ENCODE measurements at places on chromosomes 3 and 15.

GRCh38 chr15:99315636-99316035, 64.4 kb downstream of the LRRC28 start:
- DNase-seq = no peak

- DNase-seq = no peak
Observed at GRCh38 chr3:94414418-94414817, 351.6 kb downstream of the NSUN3 start.

DNA sequence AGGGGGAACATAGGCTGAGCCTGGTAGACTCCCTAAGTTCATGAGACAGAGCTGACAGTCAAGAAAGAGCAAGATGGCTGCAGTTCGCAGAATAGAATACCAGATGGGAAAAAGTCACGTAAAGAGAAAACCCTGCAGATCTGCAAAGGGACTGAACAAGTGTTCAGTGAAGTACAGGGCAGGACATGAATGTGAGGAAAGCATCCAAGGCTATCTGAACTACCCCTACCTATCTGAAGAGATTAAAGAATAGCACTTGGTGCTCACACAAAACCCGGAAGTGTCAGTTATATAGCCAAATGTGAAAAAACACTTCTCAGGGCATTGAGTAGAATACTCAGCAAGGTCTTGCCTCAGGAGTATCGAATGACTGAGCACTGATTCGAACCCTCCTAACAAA, 44.0 kb downstream of the GOLGB1 start:
- no peak for DNase-seq

- no peak for DNase-seq
Observed at GRCh38 chr3:171685116-171685895, 125.0 kb downstream of the PLD1 start.

DNA sequence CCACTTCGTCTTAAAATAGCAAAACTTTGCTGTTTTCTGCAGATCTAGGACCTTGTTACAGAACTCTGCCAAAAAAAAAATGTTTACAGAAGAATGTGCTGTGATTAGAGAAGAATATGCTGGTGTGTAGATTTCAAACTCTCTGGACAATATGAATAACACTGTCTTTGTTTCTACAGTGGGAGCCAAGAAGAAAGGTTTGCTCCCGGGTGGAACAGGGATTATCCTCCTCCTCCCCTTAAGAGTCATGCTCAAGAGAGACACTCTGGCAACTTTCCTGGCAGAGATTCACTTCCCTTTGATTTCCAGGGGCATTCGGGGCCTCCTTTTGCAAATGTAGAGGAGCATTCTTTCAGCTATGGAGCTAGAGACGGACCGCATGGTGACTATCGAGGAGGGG, 27.3 kb downstream of the RBM6 start:
- no peak for DNase-seq

GRCh38 chr15:51840692-51841091, 11.2 kb downstream of the TMOD3 start:
- DNase-seq = no peak

DNA sequence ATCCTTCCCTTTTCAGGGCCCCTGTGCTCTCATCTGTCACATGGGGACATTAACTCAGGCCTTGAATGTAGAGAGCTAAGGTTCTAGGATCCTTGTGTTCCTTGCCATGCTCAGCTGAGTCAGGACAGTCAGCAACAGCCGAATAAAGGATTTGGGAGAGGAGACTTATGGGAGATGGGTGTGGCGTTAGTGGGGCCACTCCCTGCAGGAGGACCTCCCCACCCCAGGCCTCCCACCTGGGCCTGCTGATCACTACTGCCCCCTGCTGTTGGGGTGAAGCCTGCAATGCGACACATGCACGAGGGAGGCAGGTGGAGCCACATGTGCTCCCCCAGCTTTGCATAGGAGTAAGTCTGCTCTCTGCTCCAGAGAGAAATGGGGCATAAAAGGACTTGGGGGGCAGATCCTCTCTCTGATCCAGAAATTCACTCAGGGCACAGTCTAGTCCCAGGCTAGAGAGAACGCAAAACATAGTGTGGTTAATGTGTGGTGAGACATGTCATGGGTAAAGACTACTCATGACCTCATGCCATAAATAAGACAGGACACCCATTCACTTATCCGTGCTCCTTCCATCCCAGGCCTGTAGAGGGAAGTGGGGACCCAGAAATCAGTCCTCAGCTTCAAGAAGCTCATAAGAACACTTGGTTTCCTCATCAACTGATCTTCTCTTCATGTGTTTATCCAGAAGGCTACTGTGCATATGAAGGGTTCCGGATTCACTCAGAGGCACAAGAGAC, 19.4 kb downstream of the RBP1 start:
- DNase-seq = no peak

DNA sequence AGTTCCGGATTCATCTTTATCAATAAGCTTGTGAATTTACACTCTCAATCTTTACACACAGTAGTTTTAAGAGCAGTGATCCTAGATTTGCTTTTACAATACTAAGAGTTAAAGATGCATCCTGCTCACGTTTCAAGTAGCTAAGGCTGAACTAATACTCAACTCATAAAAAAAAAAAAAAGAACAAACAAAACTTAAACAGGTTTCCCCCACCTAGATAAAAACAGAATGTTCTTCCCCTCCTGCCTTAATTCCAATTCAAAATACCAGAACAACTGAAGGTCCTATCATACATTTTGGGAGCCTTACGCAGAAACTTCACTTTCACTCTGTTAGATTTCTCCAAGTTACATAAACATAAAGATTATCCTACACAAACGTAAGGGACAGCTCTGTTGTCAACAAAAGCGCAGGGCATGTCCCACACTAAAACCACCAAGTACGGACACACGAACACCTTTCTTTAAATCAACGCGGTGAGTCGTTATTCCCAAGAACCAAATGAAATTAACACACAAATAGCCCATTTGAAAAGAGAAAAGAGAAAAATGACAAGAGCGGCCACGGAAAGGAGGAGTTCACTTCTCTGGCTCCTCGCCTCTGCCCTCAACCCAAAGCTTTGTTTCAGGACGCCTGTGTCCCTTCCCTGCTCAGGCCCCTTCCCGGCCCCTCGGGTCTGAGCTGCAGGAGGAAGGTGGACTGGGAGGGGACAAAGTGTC, 941 bp downstream of the CBLB start:
- peak; percentile 21 for DNase-seq

GRCh38 chr15:66452971-66453580, 44.5 kb downstream of the SNAPC5 start:
- no peak for DNase-seq

DNA sequence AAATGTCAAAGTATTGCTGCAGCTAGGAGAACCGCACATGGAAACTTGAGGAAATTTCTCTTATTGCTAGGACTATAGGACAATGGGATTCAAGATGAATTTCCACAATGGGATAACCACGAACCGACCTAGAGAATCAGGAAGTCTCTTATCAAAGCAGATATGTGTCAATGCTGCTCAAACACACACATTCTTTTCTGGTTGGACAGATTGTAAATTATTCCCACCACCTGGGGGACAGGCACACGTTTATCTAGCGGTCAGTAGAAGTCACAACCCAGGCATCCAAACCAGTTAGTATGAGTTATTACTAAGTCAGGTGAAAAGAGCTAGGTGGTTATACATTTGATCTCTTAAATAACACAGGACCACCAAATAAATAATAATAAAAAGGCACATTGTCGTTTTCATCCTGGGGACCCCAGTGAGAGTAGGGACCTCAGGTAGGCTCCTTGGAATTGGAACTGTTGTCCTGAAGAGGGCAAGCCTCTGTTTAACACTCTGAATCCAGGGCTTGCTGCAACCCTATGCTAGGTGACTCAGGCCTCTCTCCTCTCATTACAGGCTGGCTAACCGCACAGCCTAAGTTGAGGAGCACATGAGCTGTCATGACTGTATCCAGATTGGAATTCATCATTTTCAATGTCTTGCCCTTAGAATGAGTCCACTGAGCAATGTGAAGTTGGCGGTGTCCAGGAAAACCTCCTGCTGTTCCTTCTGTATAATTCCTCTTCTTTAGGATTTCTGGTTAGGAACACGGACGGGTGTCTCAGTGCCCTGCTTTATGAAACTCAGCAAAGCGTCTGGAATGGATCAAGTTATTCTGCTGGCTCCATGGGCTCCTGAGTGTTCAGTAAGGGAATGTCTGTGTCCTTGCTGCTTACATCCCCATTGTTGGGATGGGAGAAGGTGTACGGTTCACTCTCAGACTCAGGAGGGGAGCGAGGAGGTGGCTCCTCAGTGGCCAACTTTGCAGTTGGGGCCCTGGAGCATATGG, 59.0 kb downstream of the CLEC3B start:
- DNase-seq = no peak

DNA sequence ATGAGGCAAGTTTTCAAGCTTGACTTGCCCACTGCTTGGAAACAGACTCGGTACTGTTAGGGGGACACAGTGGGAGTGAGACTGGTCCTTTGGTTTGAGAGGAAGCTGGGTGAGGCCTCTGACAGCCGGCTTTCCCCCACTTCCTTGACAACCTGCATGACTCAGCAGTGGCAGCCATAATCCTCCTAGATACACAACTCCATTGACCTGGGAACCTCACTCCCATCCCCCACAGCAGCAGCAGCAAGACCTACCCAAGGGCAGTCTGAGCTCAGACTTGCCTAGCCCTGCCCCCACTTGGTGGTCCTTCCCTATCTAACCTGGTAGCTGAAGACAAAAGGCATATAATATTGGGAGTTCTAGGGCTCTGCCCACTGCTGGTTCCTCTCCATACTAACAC, 1043.5 kb upstream of the ALCAM start:
- no peak for DNase-seq

- no peak for DNase-seq
Observed at GRCh38 chr3:30855400-30856292, 38.8 kb downstream of the GADL1 start.

DNA sequence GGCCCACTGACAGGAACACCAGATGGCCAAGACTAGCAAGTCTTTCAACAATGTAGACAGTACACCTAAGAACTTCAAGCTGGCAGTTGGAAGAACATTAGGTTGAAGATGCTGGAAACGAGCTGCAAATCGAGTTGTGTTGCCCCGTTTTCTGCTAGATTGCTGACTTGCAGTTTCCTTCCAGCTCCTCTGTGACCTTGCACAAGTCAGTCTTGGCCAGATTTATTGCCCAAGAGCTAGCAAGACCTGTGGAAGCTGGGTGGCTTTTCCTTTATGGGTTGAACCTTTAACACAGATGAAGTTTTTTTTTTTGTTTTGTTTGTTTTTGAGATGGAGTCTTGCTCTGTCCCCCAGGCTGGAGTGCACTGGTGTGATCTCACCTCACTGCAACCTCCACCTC, 2.9 kb upstream of the RBM6 start:
- no peak for DNase-seq

DNA sequence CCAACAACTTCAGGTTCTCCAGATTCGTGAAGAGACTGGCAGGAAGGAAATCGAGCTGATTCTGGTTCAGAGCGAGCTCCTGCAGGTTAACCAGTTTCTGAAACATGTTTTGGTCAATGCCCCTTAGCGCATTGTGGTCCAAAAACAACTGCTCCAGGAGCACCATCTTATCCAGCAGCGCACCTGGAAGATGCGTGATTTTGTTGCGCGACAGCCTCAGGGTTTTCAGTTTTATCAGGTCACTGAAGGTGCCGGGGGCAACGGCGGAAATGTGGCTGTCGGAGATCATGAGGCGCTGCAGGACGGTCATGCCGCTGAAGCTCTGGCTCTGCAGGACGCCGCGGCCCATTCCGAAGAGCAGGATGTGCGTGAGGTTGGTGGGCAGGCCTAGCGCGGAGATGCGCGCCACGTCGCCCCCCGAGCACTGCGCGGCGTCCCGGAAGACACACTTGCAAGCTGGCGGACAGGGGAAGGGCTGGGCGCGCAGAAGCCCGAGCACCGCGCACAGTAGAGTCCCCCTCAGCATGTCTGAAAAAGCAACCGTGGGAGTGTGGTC, 1.2 kb downstream of the GP5 start:
- DNase-seq = peak; percentile 11

DNA sequence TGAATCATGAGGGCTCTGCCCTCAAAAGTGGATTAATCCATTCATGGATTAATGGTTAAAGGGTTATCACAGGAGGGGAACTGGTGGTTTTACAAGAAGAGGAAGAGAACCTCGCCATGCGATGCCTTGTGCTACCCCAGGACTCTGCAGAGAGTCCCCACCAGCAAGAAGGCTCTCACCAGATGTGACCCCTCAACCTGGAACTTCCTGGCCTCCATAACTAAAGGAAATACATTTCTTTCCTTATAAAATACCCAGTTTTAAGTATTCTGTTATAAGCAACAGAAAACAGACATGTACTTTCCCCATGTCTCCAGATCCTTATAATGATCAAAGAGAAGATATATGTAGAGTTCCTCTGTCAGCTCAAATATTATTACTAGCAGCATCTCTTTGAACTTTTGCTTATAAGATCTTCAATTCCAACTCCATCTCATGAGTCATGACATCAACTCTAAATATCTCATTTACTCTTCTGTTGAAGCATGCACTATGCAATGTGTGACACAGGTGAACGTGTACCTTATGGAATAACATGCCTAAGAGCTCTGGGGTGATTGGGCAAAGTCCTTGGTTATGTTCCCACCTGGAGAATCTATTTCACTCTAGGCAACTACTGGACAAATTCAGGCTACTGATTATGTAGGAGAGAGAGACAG, 37.5 kb upstream of the ZBTB38 start:
- no peak for DNase-seq

GRCh38 chr3:128584412-128585020, 66.1 kb downstream of the RPN1 start:
- no peak for DNase-seq

DNA sequence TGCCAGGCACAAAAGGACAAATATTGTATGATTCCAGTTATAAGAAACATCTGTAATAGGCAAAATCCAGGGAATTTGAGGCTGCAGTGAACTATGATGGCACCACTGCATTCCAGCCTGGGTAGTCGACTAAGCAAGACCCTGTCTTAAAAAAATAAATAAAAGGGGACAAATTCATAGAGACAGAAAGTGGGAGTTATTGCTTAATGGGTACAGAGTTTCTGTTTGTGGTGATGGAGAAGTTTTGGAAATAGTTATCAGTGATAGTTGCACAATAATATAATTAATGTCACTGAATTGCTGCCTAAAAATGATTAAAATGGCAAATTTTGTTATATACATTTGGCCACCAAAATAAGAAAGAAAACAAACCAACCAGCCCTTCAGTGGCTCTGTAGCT, 27.6 kb upstream of the CNBP start:
- DNase-seq = no peak

DNA sequence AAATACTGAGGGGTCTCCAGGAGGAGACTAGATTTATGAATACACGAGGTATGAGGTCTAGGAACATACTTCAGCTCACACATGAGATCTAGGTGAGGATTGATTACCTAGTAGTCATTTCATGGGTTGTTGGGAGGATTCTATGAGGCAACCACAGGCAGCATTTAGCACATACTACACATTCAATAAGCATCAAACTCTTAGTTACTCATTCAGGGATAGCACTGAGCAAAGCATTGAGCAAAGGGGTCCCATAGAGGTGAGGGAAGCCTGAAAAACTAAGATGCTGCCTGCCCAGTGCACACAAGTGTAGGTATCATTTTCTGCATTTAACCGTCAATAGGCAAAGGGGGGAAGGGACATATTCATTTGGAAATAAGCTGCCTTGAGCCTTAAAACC, 4.5 kb downstream of the CCR5 start:
- DNase-seq = no peak

- DNase-seq = no peak
Observed at GRCh38 chr15:100765467-100766241, 114.0 kb upstream of the ALDH1A3 start.

Data from CD4-positive, alpha-beta memory T cell (primary cell).